Upper lobe of right lung (tissue), 1 donor: ENCODE measurements at places on chromosomes 1 and 21. TPM values are rescaled to one million over a fixed set of nuclear protein-coding genes. Genes with fewer than 3 reads are reported as not detected.

GRCh38 chr1:207261971-207262370, 59.5 kb upstream of the CD55 start:
- H3K27me3 ChIP-seq, result no peaks in the 10 kb centered on the region
- no peaks in the 10 kb centered on the region for H3K36me3 ChIP-seq
- no peaks in the 10 kb centered on the region for H3K4me1 ChIP-seq
- no peak overlapping the region for H3K4me3 ChIP-seq

- no peak for DNase-seq
- H3K27me3 ChIP-seq, result no peaks in the 10 kb centered on the region
- no peak overlapping the region for H3K27ac ChIP-seq
- H3K36me3 ChIP-seq, result no peaks in the 10 kb centered on the region
- H3K4me3 ChIP-seq, result no peak overlapping the region
These were observed 1637.4 kb upstream of the PRMT6 start for GRCh38 chr1:105419030-105419429.

The ASB17 gene
- not detected for total RNA-seq

The CRP gene
- total RNA-seq, result 0.26 TPM

The AQP10 gene
- 0.64 TPM for total RNA-seq

The KCNE2 gene
- total RNA-seq, result 0.52 TPM

The TDRD5 gene
- total RNA-seq, result 0.17 TPM

The OR2L8 gene
- not detected for total RNA-seq
